Naive thymus-derived CD4-positive, alpha-beta T cell (primary cell): ENCODE measurements at places on chromosomes 3 and 15.

DNA sequence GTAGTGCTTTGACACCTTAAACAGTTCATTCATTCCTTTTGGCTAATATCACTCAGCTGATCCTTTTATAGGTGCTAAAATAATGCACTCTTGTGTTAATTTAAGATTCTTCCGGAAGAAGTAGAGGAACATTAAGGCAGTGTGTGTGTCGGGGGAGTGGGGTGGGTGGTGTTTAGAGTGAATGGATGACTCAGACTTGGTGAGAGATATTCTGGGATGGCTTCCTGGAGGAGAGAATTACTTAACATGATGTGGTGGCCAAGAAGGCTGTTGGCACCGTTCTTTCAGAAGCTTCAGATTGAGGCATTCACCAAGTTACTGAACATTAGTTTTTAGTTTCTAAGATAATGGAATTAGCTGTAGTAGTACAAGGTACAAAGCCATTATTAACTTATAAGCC, 125.6 kb upstream of the ROPN1 start:
- no peak for DNase-seq

DNA sequence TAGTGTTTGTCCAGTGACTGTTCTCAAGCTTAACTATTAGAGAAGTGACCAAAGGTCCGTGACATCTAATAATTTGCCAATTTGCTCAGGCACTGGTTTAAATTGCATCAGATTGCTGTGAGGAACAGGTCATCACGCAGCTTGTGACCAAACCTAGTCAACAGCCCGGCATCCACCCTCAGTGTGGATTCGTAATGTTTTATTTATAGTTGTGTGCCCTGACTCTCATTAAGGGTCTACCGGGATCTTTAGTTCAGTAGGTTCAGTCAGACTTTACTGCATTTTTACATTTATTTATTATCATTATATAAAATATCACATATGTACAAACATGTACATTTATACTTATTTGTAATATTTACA, 46.4 kb upstream of the PGPEP1L start:
- no peak for DNase-seq

GRCh38 chr3:64138656-64139375, 86.5 kb downstream of the PRICKLE2 start:
- DNase-seq: no peak

DNA sequence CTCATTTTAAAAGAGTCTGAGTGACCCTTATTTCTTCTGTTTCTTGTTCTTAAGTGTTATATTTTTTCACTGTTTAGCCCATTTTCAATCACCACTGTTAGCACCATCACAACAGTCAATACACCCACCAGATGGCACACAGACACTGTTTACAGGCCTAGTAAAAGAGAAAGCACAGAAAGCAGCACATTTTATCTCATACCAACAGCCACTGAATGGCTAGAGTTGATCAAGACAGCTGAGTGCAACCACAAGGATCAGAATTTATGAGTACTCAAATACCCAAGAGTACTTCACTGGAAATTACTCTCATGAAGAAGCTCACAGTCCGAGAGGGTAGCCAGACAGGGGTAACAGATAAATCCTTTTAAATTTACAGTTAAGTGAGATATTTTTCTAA, 127.0 kb downstream of the TFDP2 start:
- no peak for DNase-seq

DNA sequence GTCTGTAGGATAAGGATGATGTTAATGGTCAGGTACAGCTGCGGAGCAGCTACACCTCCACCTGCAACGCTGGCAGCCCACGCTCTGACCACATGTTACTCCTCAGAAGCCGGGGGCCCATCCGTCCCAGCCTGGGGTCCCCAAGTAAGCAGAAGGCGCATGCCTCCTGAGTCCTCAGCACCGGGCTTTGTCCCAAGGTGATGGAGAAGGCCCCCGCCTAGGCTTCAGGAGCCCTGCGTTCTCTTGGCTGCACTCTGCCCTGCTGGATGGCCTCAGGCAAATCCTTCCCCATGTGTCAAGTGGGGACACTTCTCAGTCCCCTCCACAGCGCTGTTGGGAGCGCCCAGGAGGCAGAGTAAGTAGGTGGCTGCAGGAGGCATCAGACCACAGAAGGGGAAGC, 14.4 kb downstream of the STRA6 start:
- no peak for DNase-seq

DNA sequence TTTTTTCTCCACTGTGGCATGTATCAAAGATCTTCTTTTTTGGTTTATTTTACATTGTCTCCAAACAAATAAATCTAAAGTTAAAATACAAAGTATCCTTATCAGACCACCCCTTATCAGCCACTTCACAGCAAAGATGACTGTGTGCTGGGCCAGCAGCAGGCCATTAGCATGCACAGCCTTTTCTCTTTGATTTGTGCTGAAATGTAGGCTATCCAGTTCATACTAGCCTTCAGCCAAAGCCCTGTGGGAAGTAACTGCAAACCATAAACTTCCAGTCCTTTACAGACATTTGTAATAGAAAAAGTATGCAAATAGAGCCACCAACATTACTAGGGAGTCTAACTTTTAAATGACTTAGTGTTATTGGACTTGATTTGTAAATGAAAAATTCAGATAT, 816.3 kb downstream of the FHIT start:
- DNase-seq: no peak

DNA sequence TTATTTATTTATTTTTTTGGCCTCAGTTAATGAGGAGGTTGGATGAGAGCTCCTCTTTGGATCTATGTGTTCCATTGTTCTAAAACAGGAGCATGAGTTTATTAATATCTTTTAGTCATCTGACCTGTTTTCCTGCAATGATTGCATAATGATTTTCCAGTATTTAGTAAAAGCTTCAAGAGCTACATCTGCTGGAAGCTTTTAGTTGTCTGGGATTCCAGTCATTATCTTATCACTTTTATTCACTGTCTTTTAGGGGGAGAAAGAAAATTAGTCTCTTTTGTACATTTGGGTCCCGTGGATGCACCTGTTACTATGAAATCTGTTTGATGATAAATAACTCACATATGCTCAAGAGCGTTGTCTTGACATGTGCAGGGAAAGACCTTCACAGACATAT, 1270.0 kb downstream of the ROBO1 start:
- no peak for DNase-seq

DNA sequence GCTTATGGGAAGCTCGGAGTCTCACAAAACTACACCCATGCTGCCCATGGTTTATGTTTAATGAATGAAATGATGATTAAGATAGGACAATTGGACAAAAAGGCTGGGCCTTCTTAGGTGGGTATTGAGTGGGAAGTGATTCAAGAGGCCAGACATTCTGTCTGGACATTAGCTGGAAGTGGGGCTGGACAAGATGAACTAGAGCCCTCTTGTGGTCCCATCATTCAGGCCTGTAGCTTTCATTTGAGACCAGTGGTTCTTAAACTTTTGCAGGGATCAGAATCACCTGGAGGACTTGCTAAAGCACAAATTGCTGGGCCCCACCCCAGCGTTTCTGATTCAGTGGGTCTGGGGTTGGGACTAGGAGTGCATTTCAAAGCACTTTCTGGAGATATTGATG, 290.4 kb upstream of the CTDSPL start:
- no peak for DNase-seq

DNA sequence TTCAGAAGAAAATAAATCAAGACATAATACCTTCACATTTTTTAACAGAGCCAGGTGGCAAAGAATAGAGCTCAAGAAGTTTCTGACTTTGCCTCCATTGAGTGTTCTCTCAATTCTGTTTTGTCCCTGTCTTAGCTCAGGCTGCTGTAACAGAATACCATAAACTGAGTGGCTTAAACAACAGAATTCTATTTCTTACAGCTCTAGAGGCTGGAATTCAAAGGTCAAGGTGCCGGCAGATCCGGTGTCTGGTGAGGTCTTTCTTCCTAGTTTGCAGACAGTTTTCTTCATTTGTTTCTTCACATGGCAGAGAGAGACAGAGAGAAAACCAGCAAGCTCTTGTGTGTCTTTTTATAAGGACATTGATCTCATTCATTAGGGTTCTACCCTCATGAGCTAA, 25.6 kb downstream of the IQCH start:
- DNase-seq: no peak

DNA sequence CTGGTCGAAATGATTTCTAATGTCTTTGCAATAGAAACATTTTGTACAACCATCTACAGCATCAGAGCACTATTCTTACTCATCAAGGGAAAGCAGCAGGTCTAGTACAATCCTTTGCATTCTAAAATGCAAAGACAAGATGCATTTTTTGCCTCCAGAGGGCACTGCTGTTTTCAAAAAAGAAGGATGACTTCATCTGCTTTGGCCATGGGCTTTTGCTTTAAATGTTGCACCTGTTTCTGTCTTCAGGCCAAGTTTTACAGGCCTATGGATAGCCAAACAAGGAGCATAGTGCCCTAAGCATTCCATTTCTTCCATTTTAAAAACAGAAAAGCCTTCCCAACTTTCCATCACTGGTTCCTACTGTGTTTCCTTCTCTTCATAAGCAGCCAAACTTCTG, 3.4 kb downstream of the PARP9 start:
- DNase-seq: peak; percentile 59
